ENCODE measurements at places on chromosomes 11 and 22. TPM values are rescaled to one million over a fixed set of nuclear protein-coding genes. Genes with fewer than 3 reads are reported as not detected.

DNA sequence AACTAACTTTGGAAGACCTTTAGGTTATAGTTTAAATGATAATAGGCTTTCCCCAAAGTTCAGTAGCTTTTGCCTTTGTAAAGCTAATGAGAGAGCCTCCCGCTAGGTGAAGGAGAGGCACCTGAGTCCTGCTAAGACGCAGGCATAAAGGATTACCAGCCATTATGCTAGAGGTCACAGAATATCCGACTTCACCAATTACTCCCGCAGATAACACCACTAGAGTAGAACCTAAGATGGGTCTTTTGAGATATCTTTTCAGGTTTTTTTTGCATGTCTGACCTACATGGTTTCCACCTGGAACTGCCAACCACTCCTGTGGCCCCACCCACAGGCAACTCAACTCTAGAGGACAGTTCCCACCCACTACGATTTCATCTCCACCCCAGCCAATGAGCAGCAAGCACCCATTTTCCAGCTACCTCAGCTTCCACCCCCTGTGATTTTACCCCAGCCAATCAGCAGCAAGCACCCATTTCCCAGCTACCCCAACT lies 314.3 kb downstream of the BRD1 start:
- DNase-seq, result no peak
- peaks cover 10% of the 10 kb centered on the region for H3K4me1 ChIP-seq
- no peak overlapping the region for H3K4me3 ChIP-seq
- H3K27me3 ChIP-seq, result no peaks in the 10 kb centered on the region
- no peak overlapping the region for H3K27ac ChIP-seq
- peaks cover 23% of the 10 kb centered on the region for H3K36me3 ChIP-seq

DNA sequence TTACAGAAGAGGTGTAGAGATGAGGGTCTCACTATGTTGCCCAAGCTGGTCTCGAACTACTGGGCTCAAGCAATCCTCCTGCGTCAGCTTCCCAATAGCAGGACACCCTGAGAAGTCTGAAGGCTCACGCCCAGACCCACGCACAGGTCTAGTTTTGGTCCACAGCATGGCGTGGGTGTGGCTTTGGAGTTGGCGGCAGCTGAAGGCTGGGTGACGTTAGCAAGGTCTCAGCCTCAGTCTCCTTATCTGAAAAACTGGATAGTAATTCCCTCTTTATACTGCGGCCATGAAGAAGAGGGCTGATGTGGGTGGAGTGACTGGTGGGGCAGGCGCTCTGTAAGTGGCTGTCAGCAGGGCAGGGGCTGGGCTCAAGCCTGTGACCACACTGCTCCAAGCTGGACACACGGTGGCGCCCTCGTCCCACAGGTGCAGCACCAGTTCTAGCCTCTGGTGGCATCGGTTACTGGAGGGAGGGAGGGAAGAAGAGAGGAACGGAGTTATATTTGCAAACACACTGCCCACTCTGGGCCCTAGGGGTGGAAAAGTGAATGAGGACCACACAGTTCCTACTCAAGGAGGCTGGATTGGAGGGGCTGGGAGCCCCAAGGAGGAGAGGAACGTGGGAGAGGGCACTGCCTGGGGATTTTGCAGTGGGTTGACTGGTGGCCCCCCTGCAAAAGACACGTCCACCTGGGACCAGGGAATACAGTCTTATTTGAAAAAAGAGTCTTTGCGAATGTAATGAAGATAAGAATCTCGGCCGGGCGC lies 19.6 kb upstream of the CARD10 start:
- no peaks in the 10 kb centered on the region for H3K36me3 ChIP-seq
- peak; percentile 82 for DNase-seq
- H3K27me3 ChIP-seq, result peaks cover 14% of the 10 kb centered on the region
- peak overlapping the region; percentile 56 for H3K27ac ChIP-seq

DNA sequence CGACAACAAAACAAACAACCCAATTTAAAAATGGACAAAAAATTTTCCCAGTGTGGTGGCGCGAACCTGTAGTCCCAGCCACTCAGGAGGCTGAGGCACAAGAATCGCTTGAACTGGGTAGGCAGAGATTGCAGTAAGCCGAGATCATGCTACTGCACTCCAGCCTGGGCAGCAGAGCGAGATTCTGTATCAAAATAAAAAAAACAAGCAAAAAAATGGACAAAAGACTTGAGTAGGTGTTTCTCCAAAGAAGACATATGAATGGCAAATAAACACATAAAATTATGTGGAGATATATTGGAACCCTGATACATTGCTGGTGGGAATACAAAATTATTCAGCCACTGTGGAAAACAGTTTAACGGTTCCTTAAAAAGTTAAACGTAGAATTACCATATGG lies 27.4 kb upstream of the MAPK1 start:
- peaks cover 17% of the 10 kb centered on the region for H3K27me3 ChIP-seq
- H3K27ac ChIP-seq, result no peak overlapping the region
- H3K4me1 ChIP-seq, result no peaks in the 10 kb centered on the region

DNA sequence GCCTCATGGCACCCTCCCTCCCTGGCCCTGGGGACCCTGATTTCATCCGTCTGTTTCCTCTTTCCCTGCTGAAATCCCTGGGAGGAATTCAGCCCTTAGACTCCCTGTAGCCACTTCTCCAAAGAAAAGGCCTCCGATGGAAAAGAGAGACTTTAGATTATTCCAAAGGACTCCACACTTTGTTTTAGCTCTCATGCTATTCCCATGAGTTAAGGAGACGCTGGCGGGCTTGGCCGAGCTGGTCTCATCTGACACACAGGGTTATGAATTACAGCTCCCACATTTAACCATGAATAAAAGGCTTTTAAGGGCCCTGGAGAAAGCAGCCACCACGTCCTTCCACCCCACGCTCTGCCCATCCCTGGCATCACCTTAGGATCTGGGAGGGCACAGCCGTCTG lies 57.0 kb downstream of the ANO1 start:
- H3K4me3 ChIP-seq, result no peak overlapping the region
- no peak for DNase-seq
- H3K4me1 ChIP-seq, result no peaks in the 10 kb centered on the region
- peaks cover 4% of the 10 kb centered on the region for H3K27me3 ChIP-seq
- no peak overlapping the region for H3K27ac ChIP-seq
- H3K36me3 ChIP-seq, result no peaks in the 10 kb centered on the region

DNA sequence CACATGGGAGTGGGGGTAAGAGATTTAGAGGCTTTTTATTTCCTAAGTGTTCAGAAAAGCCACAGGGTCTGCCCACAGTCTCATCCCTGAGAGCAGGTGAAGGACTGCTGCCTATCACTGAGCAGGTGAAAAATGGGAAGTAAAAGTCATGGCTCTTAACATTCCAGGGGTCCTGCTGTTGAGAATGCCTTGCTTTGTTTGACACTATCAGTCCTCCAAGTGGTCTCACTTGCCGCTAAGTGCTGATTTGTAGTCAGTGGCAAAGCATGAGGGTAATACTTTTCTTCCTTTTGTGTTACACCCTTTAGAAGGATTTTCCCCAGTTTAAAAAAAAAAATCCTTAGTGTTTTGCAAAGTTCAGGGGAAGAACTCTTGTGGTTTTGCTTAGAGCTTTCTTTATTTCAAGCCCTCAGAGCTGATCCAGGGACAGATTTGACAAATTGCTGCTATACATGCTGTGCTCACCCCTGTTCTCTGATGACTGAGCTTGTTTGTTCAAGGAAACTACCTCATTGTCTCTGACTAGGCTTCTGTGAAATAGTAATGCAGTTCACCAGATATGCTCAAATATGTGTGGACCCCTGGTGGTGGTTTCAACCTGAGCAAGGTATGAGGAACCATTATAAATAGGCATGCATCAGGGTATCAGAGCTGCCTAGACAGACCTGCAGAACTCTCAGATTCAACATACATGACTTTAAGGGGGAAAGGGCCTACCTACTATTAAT lies 141.0 kb downstream of the ARHGAP42 start:
- H3K36me3 ChIP-seq, result no peaks in the 10 kb centered on the region
- no peak overlapping the region for H3K27ac ChIP-seq

GRCh38 chr22:41939981-41940831 lies 6.7 kb downstream of the CENPM start:
- peaks cover 62% of the 10 kb centered on the region for H3K36me3 ChIP-seq
- peaks cover 42% of the 10 kb centered on the region for H3K4me1 ChIP-seq
- H3K27me3 ChIP-seq, result no peaks in the 10 kb centered on the region
- peak overlapping the region; percentile 100 for H3K27ac ChIP-seq

DNA sequence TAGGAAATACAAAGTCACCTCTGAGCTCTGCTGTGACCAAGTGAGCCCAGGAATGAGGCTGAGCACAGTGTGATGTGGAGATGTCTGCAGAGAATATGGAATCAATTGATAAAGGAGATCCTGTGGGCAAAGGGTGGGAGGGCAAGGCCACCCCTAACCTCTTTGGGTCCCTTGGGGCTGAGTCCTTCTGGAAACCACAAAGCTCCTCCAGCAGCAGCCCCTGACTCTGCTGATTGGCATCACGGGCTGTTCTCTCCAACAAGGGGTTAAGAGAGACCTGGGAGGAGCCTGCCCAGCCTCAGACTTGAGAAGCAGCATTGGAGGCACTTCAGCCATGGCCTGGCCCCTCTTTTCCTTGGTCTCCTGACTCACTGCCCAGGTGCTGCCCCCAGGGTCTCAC lies 49.7 kb downstream of the GGTLC2 start:
- H3K36me3 ChIP-seq, result no peaks in the 10 kb centered on the region
- no peak for DNase-seq
- no peak overlapping the region for H3K27ac ChIP-seq

GRCh38 chr11:353179-353873 lies 16.0 kb upstream of the B4GALNT4 start:
- no peak overlapping the region for H3K4me3 ChIP-seq
- peaks cover 32% of the 10 kb centered on the region for H3K4me1 ChIP-seq
- peak overlapping the region; percentile 40 for H3K27ac ChIP-seq
- DNase-seq, result no peak
- no peaks in the 10 kb centered on the region for H3K27me3 ChIP-seq

SLC36A4 gene
- total RNA-seq, result 18.9 TPM

XKR3 gene
- total RNA-seq, result not detected

All from activated T-helper 2 cell treated with anti-CD3 and anti-CD28 coated beads, Interferon-gamma antibody, Interleukin-2, Interleukin-4, amounts not matched to agents 10 μg/mL and 5 μg/mL and 100 μg/mL, durations not matched to agents 14 hours and 24 hours and 36 hours (primary cell).